ENCODE measurements at places on chromosomes 12 and 14.
A peak's percentile ranks its signal among the peaks of the same experiment; 100 is the strongest.

DNA sequence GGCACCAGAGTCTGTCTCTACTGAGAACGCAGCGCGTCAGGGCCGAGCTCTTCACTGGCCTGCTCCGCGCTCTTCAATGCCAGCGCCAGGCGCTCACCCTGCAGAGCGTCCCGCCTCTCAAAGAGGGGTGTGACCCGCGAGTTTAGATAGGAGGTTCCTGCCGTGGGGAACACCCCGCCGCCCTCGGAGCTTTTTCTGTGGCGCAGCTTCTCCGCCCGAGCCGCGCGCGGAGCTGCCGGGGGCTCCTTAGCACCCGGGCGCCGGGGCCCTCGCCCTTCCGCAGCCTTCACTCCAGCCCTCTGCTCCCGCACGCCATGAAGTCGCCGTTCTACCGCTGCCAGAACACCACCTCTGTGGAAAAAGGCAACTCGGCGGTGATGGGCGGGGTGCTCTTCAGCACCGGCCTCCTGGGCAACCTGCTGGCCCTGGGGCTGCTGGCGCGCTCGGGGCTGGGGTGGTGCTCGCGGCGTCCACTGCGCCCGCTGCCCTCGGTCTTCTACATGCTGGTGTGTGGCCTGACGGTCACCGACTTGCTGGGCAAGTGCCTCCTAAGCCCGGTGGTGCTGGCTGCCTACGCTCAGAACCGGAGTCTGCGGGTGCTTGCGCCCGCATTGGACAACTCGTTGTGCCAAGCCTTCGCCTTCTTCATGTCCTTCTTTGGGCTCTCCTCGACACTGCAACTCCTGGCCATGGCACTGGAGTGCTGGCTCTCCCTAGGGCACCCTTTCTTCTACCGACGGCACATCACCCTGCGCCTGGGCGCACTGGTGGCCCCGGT is at the start of gene PTGDR:
PTGDR (plus strand) TSS at position 198 of the 778 bp plus-strand sequence; CDS start at position 315, 117 bp downstream.
- DNase-seq = no peak

DNA sequence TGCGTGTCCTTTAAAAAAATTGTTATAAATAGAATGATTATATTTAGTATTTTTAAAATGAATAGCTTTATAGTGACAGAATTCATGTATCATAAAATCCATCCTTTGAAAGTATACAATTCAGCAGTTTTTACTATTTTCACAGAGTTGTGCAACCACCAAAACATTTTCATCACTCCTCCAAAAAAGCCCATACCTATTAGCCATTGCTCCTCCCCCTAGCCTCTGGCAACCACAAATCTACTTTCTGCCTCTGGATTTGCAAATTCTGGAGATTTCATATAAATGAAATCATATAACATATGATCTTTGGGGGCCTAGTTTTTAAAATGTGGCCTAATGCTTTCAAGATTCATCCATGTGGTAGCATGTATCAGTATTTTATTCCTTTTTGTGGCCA is 117.9 kb upstream of the MED13L start:
- no peak for DNase-seq

DNA sequence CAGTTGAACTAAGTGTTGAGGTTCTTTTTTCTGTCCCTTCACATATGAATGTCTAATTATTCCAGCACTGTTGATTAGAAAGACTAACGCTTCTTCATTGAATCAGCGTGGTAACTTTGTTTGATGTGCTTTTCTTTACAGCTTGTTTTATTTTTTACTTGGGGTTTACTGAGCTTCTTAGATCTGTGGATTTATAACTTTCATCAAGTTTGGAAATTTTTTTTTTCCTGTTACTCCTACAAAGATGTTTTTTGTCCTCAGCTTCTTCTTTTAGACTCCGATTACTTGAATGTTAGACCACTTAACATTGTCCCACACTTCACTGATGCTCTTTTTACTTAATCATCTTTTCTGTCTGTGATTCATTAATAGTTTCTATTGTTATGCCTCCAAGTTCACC is 31.5 kb downstream of the NTN4 start:
- DNase-seq = no peak

- no peak for DNase-seq
Observed at GRCh38 chr12:30296486-30296885, 399.2 kb downstream of the IPO8 start.

- DNase-seq = no peak
Observed at GRCh38 chr14:72600551-72601330, 293.2 kb downstream of the DPF3 start.

DNA sequence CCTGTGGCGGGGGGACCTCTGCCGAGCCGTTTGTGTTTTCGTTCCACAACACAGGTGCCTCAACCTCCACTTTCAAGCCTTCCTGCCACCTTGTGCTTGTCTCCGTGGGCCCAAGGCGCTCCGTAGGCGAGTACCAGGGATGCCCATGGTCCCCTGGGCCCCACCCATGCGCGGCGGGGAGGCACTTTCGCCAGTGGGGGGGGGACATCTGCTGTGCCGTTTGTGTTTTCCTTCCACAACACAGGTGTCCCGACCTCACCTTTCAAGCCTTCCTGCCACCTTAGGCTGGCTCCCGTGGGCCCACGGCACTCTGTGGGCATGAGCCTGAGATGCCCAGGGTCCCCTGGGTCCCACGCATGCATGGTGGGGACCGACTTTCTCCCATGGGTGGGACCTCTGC is 335.9 kb downstream of the ALG10 start:
- DNase-seq = no peak

- DNase-seq = no peak
Observed at GRCh38 chr12:110677206-110677911, 11.6 kb downstream of the HVCN1 start.

GRCh38 chr14:54829486-54830224 is 73.0 kb downstream of the GCH1 start:
- DNase-seq = no peak

DNA sequence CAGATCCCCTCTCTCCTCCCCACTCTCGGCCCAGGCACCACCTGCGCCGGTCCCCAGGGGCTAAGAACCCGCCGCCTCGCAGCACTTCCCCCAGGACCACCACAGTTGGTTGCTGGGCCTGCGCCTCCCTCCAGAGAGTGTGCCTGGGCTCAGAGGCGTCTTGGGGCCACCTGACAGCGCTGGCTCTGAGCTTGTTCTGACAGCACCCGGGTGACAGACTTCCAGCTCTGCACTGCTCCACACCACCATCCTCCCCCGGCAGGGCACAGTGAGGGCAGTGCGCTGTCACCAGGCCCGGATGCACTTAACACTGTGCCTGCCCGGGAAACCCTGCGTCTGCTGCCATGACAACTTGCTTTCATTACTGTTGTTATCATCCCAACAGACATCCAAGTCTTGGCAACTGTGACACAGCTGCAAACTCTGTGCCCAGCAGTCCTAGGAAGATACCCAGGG is 6.6 kb downstream of the BRF1 start:
- no peak for DNase-seq

DNA sequence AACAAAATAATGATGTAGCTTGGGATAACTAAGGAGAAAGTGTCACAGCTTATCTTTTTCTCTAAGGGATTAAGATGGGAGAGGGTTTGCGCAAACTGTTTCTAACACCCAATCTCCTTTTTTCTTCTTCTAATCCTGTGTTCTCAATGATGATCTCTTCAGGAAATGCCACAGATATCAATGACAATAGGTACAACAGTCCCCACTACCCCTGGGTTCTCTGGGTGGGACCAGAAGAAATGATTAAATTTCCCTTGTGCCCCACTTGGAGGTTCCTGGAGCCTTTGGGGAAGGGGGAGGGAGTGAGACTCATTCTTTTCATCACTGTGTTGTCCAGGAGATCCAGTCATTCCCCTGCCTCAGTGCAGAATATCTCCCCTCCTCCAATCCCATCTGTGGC is 8.6 kb upstream of the PIP4K2C start:
- DNase-seq = no peak

DNA sequence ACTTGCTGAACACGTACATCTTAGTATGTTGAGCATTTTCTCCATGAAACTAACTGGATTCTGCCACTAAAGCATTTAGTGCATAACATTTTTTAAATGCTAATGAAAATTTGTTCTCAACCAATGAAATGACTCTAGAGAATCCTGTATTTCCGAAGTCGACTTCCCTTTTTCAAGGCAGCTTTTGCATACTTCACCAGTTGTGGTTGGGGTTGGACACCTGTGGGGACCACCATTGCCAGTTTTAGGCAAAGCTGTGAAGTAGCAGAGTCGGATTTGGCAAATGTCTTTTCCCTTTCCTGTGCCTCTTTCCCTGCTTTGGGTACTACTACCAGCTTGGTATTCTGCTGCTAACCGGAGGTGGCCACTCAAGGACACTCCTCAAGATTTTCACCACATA is 349.2 kb downstream of the BCAT1 start:
- DNase-seq = no peak

- DNase-seq = no peak
Observed at GRCh38 chr12:76144245-76144549, 59.7 kb upstream of the NAP1L1 start.

GRCh38 chr12:112226768-112227167 is 101.4 kb downstream of the TRAFD1 start:
- no peak for DNase-seq

DNA sequence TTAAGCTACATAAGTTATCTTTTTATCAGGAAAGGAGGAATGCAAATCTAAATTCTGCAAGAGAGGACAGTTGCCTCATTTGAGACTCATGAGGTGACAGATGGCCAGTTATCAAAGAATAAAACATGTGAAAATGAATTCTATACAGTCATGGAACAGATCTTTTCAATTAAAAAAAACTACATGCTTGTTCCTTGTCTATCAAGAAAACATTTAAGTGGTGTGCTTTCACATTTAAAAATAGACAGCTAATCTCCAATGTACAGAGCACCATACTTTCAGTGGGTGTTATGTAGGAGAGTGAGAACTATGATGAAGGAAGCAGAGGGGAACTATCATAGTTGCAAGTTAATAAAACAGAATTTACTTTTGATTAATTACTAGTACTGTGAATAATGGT is 76.7 kb upstream of the TTC7B start:
- DNase-seq = no peak

- DNase-seq = no peak
Observed at GRCh38 chr14:106417224-106418049, 891.1 kb downstream of the TMEM121 start.

GRCh38 chr14:45136399-45136798 is 669 bp downstream of the FANCM start:
- DNase-seq = no peak

- no peak for DNase-seq
Observed at GRCh38 chr14:31592631-31593030, 31.4 kb downstream of the NUBPL start.

DNA sequence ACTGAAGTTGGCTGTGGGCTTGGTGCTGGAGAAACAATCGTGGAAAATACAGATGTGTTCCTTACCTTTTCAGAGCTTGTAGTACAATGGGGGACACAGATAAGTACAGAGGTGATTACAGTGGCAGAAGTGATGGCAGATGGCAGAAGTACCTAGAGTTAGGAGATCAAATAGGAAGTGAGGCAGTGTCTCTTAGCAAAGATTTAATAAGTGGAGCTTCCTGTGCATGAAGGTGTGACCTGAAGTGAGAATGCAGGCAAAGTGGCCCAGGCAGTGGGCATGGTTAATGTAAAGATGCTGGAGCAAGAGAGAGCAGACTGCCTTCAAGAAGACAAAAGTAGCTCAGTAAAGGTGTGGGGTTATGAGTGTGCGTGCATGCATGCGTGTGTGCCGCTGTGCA is 16.0 kb downstream of the LRRK2 start:
- no peak for DNase-seq

- DNase-seq = no peak
Observed at GRCh38 chr14:64637735-64638473, 66.3 kb upstream of the PLEKHG3 start.

GRCh38 chr12:4112734-4113325 is 160.7 kb upstream of the CCND2 start:
- DNase-seq = no peak

GRCh38 chr12:66352197-66352596 is 49.9 kb downstream of the HELB start:
- no peak for DNase-seq

- DNase-seq = no peak
Observed at GRCh38 chr12:28988325-28988704, 160.8 kb upstream of the FAR2 start.

- DNase-seq = peak; percentile 67
Observed at GRCh38 chr12:47032644-47033043, 46.8 kb upstream of the PCED1B start.

GRCh38 chr12:53344487-53344823 is 8.3 kb upstream of the SP7 start:
- DNase-seq = no peak

DNA sequence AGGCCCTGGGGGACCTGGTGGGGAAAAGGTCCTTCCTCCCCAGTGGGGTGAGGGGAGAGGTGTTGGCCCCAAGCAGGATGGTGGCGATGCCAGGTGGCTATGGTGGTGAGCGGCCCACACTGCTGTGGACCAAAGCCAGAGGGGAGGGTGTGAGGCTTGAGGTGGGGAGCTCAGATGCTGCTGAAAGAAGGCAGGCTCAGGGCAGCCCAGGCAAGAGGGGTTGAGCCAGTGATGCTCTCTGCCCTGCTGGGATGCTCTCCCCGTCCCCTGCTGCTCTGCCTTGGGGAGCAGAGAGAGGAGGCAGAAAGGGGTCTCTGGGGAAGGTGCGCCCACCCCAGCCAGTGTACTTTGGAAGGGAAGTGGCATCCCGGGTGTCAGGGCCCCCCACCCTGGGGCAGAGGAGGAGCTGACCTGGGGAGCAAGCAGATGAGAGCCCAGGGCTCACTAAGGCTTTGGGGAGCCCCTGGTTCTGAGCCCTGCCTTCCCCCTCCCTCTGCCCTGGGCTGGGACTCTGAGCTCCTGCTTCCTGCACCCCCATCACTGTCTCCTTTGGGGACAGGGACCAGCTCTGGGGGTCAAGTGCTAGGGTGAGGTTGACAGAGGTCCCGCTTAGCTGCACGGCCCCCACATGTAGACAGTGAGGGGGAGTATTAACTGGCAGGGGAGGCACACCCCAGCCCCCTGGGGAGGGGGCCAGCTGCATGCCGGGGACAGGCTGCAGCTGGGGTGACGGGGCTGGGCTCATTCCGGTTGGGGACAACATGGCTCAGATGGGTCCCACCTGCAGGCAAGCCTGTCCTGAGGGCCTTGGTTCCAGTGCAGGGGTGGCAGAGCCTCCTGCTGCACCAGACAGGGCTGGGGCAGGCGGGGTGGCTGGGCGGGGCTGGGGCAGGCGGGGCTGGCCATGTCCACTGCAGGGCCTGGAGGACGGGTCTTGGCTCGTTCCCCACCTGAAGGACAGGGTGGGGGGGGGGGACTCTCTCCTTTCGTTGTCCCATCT is 124.4 kb downstream of the KIF26A start:
- DNase-seq = no peak

- DNase-seq = no peak
Observed at GRCh38 chr14:65336191-65336591, 76.3 kb upstream of the FUT8 start.

DNA sequence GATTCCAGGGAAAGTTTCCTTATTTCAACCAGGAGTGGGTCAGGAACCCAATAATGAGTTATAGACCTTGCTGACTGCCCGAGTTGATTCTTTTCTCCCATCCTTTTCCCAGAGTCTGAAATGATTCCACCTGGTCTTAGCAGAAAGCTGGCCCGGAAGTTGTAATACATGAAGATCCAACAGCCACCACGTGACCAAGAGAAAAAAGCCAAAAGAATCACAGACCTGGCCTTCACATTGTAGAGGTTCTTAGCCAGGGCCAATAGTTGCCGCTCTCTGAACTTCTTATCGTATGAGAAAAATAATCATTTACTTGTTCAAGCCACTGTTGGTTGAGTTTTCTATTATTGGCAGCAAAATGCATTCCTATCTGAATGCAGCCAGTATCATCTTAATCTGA is 161.2 kb upstream of the HMGA2 start:
- no peak for DNase-seq
